Stromal cell of bone marrow (primary cell): ENCODE measurements at places on chromosomes 16 and 17.
A peak's percentile ranks its signal among the peaks of the same experiment; 100 is the strongest.

GRCh38 chr16:3115003-3115402 is 2.6 kb downstream of the ZNF205 start:
- no peak for DNase-seq

- no peak for DNase-seq
Observed at GRCh38 chr16:67116388-67117311, 6.9 kb downstream of the PHAF1 start.

DNA sequence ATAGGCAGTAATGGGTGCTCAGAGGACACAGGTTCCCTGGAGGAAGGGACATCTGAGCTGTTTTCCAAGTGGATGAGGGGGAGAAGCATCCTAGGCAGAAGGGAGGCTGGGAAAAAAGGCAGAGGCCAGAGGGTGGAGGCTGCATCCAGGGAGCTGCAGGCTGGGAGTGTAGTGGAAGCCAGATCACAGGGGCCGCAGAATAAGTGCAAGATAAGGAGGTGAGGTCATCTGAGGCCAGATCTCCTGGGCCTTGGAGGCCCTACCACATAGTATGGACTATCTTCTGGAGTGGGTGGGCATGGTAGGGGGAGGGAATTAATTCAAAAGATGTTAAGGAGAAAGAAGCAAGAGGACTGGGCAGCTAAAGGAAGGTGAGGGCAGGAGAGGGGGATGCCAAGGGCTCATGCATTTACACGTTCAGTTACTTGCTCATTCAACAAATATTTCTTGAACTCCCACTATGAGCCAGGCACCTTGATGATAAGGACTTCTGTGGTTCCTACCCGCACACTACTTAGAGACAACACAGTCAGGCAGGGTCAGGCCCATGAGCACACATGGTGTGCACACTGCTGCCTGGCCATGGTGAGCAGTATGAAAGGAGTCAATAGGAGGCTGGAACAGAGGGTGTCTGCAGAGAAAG is 2.4 kb upstream of the RIPOR1 start:
- no peak for DNase-seq

DNA sequence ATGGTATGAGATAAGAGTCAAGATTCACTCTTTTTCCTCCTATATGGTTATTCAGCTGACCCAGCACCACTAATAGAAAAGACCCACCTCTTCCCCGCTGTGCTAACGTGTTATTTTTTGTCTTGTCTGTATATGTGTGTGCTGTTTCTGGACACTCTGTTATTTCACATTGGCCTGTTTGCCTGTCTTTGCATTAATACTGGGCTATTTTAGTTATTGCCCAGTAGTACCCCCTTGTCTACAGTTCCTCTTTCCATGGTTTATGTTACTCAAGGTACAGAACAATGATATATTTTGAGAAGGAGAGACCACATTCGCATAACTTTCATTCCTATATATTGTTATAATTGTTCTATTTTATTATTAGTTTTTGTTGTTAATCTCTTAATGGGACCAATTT is 74.0 kb upstream of the SIAH1 start:
- no peak for DNase-seq

DNA sequence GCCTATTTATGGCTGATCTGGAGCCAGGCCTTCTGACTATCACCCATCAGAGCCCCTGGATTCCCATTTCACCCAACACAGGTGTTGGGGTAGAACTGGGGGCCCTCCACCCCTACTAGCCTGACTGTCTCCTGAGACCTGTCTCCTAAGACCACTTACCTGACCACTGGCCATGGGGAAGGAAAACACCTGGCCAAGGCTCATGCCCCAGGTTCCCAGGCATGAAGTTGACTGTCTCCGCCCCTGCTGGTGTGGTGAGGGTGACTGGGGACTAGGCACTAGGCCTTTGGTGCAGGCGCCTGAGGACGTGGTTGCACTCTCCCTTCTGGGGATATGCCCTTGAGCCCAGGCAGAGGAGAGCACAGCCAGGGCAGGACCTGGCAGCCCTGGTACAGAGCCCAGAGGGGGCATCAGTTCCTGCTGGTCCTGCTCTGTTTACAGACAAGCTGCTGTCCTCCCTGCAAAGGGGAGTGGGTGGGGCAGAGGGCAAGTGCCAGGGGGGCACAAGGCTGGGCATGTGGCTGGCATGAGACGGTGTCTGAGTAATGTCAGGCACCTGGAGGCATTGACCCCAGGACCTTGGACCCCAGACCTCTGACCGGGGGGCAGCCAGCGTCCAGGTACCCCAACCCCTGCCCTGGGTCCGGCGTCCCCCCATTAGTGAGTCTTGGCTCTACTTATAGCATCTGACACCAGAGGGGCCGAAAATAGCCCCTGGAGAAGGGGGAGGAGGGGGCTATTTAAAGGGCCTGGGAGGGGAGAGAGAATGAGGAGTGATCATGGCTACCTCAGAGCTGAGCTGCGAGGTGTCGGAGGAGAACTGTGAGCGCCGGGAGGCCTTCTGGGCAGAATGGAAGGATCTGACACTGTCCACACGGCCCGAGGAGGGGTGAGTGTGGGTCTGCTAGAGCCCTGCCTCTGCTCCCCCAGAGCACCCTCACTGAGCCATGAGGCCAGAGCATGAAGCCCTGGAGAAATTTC is at the start of gene TCAP:
TCAP (plus strand) TSS at position 769 of the 981 bp plus-strand sequence; CDS start at position 780, 11 bp downstream.
- DNase-seq: no peak

DNA sequence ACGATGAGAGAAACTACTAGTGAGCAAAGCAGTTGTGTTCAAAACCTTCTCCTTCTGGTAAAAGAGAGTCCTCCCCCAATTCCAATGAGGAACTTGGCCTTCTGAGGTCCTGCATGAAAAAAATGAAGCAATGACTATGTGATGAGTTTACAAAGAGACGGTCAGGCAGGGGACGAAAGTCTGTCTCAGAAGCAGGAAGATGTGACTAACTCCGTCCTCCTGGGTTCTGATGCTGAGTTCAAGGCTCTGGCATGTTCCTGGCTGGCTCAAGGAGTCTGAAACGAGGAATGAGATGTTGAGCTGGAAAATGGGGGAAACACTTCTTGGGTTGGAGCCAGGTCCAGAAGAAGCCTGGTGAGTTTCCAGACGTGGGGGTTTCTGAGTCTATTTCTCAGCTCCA is 129.6 kb downstream of the CPPED1 start:
- DNase-seq: peak; percentile 33

DNA sequence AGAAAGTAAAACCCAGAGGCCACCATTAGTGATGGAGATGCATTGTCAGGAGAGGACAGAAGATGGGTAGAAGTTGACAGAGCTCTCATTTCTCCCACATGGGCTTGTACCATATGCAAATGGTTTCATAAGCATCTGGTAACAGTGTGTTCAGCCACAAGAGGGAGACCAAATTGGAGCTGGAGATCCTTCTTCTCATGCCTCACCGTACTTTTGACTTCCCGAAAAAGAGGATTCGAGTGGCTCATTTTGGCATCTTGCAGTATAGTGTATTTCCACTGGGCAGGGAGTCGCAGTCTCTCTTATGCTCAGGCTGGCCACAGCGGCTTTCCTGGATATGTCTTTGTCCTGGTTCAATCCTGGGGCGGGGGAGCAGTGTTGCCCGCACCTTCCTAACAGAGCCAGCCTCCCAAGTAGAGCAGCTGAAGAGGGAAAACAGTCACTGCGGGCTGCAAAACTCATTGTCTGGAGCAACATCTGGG is 23.8 kb downstream of the TBC1D3B start:
- peak; percentile 5 for DNase-seq

GRCh38 chr17:77827039-77827438 is 131.5 kb upstream of the TNRC6C start:
- DNase-seq: no peak

GRCh38 chr16:73231379-73231778 is 183.5 kb upstream of the ZFHX3 start:
- no peak for DNase-seq

GRCh38 chr16:85608515-85608885 is 4.6 kb upstream of the GSE1 start:
- DNase-seq: no peak

GRCh38 chr17:30393911-30394867 is 15.5 kb downstream of the CPD start:
- no peak for DNase-seq

DNA sequence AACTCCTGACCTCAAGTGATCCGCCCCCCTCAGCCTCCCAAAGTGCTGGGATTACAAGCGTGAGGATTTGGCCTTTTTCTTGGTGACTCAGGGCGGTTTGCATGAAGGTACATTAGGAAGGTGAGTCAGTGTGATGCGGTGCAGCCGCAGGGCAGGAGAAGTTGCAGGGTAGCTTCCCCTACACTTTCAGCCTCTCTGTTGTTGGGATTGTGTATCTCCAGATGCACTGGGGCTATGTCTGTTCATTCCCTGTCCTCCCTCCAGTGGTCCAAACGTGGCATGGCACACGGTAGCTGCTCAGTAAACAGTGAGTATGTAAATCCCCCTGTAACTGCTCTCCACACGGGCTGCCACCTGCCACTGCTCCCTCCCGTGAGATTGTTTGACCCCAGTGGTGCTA is 109.1 kb upstream of the CDC42EP4 start:
- no peak for DNase-seq

GRCh38 chr17:66304304-66305174 is 2.1 kb downstream of the PRKCA start:
- DNase-seq: no peak

DNA sequence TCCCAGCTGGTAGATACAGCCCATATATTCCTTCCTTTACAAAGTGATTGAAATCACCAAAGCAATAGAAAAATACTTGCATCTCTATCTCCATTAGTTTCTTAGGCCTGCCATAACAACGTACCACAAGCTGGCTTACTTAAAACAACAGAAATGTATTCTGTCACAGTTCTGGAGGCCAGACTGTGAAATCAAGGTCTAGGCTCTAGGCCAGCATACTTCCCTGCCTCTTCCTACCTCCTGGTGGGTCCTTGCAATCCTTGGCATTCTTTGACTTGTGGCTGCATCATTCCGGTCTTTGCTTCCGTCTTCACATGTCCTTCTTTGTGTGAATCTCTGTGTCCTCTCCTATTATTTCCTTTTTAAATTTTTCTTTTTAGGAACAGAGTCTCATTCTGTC is 62.5 kb downstream of the ERCC4 start:
- DNase-seq: no peak

GRCh38 chr17:82241183-82241925 is 12.5 kb downstream of the SLC16A3 start:
- no peak for DNase-seq

GRCh38 chr17:8806926-8807550 is 7.9 kb upstream of the MFSD6L start:
- DNase-seq: no peak

DNA sequence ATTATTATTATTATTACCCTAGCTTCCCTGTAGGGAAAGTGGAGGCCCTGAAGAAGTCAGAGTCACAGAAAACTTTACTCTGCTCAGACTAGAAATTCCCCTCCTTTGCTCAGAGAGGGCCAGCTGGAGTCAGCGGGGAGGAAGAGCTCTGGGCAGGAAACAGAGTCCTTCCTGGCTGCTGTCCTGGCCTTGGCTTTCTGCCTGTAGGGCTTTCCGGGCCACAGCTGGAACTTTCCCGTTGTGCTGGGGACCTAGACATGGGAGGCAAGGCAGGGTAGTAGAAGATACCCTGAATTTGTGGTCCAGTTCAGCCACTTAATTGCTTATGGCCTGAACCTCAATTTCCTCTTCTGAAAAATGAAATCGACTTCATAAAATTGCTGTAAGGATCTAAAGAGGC is 14.0 kb upstream of the CCL2 start:
- no peak for DNase-seq

GRCh38 chr16:82091241-82091640 is 56.2 kb downstream of the HSD17B2 start:
- DNase-seq: no peak

- no peak for DNase-seq
Observed at GRCh38 chr17:45688353-45688752, 95.8 kb upstream of the CRHR1 start.

DNA sequence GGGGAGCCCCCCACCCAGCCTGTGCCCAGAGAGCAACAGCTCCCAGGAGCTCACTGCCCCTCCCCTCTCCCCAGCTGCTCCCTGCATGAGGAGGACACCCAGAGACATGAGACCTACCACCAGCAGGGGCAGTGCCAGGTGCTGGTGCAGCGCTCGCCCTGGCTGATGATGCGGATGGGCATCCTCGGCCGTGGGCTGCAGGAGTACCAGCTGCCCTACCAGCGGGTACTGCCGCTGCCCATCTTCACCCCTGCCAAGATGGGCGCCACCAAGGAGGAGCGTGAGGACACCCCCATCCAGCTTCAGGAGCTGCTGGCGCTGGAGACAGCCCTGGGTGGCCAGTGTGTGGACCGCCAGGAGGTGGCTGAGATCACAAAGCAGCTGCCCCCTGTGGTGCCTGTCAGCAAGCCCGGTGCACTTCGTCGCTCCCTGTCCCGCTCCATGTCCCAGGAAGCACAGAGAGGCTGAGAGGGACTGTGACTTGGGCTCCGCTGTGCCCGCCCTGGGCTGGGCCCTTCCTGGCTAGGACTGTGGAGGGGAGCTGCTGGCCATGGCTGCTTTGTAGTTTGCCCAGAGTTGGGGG is 584 bp downstream of the TCAP start:
- no peak for DNase-seq
